Stimulated activated CD8-positive, alpha-beta memory T cell treated with anti-CD3 and anti-CD28 coated beads, Interleukin-7, amount 100 ng/mL, for 1 hour (primary cell): ENCODE measurements at places on chromosomes 12 and 14.

DNA sequence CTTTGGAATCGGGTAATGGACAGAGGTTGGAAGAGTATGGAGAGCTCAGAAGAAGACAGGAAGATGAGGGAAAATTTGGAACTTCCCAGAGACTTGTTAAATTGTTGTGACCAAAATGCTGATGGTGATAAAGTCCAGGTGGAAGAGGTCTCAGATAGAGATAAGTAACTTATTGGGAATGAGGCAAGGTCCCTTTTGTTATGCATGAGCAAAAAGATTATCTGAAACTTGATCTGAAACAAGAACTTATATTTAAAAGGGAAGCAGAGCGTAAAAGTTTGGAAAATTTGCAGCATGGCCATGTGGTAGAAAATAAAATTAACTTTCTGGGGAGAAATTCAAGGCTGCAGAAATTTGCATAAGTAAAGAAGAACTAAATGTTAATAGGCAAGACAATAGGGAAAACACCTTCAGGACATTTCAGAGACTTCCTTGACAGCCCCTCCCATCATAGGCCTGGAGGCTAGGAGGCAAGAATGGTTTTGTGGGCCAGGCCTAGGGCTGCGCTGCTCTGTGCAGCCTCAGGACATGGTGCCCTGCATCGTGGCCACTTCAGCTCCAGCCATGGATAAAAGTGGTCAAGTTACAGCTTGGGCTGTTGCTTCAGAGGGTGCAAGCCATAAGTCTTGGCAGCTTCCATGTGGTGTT, 425.7 kb upstream of the PRICKLE1 start:
- DNase-seq, result no peak

GRCh38 chr12:45125997-45126396, 75.1 kb upstream of the DBX2 start:
- DNase-seq, result no peak

DNA sequence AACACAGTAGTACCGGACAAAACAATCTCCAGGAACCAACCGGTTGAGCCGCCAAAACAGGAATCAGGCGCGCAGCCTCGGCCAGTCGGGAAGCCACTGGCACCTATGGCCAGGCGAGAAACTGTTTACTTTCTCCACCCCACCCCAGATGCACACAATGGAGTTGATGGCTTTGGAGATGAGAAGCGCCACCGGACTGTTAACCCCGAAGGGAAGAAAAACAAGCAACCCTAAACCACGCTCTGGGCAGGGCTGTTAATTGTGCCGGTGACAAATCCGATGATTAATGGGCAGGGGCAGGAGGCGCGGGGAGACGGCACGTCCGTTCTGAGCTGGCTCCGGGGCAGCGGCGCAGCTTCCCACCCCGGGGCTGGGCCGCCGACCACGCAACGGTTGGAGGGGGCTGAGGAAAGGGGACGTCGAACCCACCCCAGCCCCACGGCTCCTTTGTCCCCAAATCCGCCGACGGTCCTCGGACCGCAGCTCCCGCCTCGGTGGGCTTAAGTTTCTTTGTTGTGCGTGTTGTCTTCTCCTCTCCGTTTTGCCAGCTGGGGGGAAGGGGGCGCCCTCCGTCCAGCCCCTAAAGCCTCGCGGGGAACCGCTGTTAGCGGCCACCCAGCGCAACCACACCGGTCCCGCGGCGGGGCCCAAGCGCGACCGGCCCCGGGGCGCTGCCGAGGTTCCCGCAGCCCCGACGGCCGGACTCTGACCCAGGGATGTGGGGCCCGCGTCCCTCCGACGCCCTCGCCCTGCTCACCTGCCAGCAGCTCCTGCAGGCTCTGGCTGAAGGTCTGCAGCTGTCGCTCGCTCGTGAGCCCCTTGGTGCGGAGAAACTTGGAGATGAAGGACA, 790 bp downstream of the BTG1 start:
- peak; percentile 30 for DNase-seq

GRCh38 chr12:19030180-19030579, 99.4 kb upstream of the PLEKHA5 start:
- DNase-seq, result no peak

DNA sequence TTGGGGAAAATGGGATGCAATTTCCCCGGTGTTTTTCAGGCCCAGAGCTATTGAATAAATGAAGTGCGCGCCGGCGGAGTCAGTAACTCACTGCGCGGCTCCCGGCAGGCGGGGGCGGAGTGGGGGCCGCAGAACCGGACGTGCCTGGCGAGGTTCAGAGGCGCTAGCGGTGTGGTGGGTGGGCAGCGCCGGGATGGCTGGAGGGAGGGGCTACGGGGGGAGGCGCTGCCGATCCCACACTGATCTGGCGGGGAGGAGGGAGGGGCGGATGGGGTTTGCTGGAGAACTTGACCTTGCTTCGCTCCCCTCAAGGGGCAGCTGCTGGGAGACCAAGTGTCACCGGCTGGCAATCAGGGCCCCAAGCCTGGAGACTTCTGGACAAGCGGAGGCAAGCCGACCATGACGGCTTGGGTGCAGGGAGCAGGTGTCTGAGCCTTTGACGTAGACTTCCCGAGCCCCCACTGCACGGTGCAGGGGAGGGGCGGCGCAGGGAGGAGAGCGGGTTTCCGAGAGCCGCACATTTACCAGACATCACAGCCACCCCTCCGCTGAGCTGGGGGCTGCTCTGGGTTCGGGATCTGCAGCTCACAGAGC, 174.1 kb upstream of the RTL1 start:
- no peak for DNase-seq

GRCh38 chr14:74945261-74945851, 10.0 kb downstream of the PGF start:
- no peak for DNase-seq

- no peak for DNase-seq
These were observed 85.9 kb downstream of the FBXW8 start for GRCh38 chr12:116996621-116997020.

- no peak for DNase-seq
These were observed 202 bp downstream of the YAF2 start for GRCh38 chr12:42237853-42238239.

GRCh38 chr12:92199819-92200576, 54.4 kb upstream of the BTG1 start:
- no peak for DNase-seq

DNA sequence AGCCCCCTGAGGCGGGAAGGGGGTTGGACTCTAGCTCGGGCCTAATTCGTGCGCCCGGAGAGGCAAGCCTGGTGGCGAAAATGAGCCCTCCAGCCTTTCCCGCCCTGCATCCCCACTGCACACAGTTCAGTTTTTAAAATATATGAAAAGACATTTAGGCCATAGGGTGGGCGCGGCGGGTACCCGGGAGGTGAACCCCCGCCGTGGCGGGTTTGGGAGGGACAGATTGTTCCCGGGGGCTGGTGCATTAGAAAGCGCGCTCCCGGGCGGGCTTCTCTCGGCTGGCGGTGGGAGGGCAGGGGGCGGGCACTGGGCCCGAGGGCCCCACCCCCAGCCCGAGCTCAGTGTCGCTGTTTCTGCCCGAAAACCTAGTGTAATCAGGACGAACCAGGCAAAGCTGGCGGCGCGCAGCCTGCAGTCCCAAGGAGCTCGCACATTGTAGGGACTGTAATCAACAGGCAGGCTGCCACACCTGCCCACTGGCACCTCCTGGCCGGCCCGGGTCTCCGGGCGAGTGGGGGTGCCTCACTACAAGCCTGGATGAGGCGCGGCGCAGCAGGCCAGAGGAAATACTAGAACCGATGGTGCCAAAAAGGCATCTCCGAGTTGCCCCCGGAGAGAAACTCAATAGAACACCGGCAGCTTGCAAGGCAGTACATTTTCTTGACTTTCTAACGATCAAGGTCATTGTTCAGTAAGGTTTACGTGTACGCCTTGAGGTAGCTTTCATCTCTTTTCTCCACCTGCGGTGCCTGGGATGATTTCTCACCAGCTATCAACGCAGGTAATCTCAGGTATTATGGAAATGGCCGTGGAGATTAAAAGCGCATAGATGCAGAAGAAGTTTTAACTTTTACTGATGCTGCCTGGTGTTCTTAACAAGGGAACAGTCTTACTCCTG, 764 bp upstream of the SPTB start:
- DNase-seq, result peak; percentile 25

- DNase-seq, result no peak
These were observed 24.2 kb downstream of the PTPRO start for GRCh38 chr12:15346488-15346887.

- DNase-seq, result no peak
These were observed 97.9 kb upstream of the EEA1 start for GRCh38 chr12:93027041-93027440.

- DNase-seq, result no peak
These were observed 8.4 kb upstream of the MLEC start for GRCh38 chr12:120678572-120678971.

- no peak for DNase-seq
These were observed 19.5 kb downstream of the SNW1 start for GRCh38 chr14:77741438-77741837.

- no peak for DNase-seq
These were observed 465.3 kb upstream of the TBX3 start for GRCh38 chr12:115149279-115149678.

- DNase-seq, result no peak
These were observed 150.3 kb downstream of the DAD1 start for GRCh38 chr14:22438742-22439141.

DNA sequence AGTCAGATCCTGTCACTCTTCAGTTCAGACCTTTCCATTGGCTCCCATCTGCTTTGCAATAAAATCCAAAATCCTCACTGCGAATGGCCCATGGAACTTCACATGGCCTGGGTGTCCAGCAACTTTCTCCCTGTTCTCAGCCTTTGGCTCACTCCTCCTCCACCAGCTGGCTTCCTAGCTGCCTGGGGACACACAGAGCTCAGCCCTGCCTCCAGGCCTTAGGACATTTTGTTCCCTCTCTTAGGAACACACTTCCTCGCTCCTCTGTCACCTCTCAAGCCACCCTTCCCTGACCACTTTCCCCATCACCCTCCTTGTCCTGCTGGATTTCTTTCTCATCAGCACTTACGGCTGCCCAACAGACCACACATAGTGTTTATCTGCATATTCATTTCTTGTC, 419.6 kb downstream of the MED13L start:
- no peak for DNase-seq

GRCh38 chr14:90985601-90986242, 74.7 kb downstream of the RPS6KA5 start:
- no peak for DNase-seq

- DNase-seq, result no peak
These were observed 90.1 kb downstream of the TNFAIP2 start for GRCh38 chr14:103213331-103213730.

DNA sequence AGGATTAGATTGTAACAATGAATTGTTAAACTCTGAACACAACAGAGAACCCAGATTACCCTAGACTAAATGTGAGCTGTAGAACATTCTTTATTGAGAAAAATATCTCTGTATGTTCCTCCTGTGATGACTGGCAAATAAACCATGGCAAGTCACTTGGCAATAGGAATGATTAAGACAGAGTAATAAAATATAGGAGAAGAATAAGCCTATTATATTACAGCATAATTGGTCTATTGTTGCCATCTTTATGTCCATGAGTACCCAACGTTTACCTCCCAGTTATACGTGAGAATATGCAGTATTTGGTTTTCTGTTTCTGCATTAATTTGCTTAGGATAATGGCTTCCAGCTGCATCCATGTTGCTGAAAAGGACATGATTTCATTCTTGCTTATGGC, 211.2 kb upstream of the AVPR1A start:
- no peak for DNase-seq

GRCh38 chr12:101424620-101425019, 17.0 kb upstream of the ARL1 start:
- DNase-seq, result no peak

DNA sequence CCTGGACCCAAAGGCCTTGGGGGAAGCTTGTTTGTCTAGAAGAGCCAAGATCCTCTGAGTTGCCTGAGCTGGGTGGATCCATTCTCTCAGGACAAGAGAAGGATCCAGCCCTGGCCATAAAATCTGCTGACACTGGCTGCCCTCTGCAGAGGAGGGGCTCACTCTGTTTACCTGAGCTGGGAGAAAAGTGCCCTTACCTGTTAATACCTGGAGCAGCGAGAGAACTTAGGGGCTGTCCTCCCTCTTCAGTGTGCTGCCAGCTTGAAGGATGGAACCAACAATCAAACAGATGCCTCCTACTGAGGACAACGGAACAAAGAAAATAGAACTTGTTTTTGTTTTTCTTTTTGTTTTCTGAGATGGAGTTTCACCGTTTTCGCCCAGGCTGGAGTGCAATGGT, 7.3 kb upstream of the KRT7 start:
- DNase-seq, result no peak

GRCh38 chr12:74914378-74914777, 295.3 kb downstream of the KCNC2 start:
- DNase-seq, result no peak

- DNase-seq, result no peak
These were observed 36.5 kb upstream of the YBX3 start for GRCh38 chr12:10759657-10760056.

- no peak for DNase-seq
These were observed 151.2 kb downstream of the GPR65 start for GRCh38 chr14:88156127-88156526.

- DNase-seq, result no peak
These were observed 76.6 kb downstream of the SYNE3 start for GRCh38 chr14:95439881-95440280.

DNA sequence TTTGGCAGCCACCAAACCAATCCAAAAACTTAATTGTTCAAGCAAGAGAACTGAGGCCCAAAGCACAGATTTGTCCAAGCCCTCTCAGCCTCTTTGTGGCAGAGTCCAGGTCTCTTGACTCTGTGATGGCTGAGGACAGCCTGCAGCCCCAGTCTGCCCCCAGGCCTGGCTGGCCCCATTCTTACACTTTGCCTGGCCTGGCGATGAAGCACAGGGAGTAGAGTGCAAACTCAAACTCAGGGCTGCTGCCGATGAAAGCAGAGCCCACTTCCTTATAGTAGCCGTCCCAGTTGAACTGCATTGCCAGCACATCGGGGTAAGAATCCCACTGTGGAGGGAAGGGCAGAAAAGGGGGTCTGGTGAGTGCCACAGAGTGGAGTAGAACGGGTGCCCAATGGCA, 5.6 kb upstream of the RPAP3 start:
- no peak for DNase-seq

DNA sequence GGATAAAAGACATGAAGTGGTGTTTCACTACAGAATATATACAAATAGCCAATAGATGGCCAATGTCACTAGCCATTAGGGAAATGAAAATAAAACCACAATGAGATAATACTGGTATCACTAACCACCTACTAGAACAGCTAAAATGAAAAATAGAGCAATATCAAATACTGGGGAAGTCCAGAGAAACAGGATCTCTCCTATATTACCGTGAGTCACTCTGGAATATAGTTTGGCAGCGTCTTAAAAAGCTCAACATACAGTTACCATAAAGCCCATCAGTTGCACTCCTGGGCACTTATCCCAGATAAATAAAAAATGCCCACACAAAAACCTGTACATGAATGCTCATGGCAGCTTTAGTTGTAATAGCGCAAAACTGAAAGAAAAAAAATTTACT, 101.7 kb downstream of the TMTC1 start:
- no peak for DNase-seq

- no peak for DNase-seq
These were observed 218.7 kb upstream of the EGLN3 start for GRCh38 chr14:34169561-34169960.
